ENCODE measurements at places on chromosomes 2 and 18.

GRCh38 chr2:1446301-1446700 lies 33.0 kb downstream of the TPO start:
- DNase-seq: no peak

DNA sequence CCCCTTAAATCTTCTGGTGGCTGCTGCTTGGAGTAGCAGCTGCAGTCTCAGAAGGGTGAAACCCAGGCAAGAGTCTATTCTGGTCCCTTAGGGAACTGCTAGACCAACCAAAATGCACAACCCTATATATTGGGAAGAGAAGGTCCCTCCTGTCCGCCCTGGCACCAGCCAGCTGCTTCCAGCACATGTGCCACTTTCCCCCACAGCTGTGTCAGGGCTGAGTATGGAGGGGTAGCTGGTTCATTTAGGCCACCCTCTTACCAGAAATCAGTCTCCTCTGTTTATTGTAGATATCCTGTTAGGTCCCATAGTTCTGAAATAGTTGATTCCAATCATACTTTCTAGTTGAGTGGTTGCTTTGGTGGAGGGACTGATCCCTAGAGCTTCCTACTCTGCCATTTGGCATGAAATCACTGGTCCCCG lies 68.9 kb downstream of the BIRC6 start:
- DNase-seq: no peak

- DNase-seq: no peak
Observed at GRCh38 chr2:185127412-185127811, 529.1 kb downstream of the ZNF804A start.

GRCh38 chr2:242098445-242099128 lies 229.1 kb downstream of the RTP5 start:
- no peak for DNase-seq

DNA sequence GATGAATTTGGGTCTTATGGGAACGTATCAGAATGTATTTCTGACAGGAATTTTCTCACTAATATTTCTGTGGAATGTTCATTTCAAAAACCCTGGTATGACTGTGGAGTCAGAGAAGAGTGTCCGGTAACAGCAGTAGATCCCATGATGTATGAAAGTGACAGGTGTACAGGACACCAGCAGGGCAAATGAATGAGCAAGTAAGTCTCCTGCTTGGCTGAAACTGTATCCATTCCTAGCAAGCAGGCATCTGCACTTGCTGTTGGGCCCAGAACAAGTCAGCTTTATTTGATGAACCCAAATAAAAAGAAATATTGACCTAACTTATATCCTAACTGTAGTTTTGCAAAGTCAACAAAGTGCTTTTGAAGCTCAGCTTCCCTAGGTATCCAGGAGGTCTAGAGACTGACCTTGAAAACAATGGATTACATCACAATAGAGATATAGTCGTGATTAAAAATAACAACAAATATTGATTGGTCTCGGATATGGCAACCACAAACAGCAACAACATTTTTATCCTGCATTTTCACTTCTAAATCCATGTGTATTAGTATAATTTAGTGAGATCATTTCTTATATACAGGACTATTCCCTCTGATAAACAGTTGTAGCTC lies 37.6 kb downstream of the NXPH2 start:
- DNase-seq: no peak

GRCh38 chr2:127177617-127178263 lies 42.4 kb downstream of the CYP27C1 start:
- no peak for DNase-seq

DNA sequence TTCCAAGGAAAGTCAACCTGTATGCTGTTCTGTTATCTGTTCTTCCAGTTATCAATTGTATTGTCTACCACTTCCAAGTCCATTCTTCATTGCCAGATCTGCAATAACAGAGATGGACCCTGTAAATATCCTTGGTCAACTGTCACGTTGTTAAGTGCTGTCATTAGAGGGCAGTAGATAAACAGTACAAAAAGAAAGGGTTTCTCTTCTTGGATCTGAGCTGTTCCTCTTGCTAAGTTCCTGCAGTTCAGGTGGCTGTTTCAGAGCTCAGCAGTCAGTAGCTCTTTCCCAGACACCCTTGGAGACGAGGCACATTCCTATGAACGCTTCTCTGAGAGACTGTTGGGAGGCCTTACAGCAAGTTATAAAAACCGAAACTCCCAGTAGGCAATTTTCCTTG lies 957.1 kb upstream of the CHAC2 start:
- peak; percentile 3 for DNase-seq

DNA sequence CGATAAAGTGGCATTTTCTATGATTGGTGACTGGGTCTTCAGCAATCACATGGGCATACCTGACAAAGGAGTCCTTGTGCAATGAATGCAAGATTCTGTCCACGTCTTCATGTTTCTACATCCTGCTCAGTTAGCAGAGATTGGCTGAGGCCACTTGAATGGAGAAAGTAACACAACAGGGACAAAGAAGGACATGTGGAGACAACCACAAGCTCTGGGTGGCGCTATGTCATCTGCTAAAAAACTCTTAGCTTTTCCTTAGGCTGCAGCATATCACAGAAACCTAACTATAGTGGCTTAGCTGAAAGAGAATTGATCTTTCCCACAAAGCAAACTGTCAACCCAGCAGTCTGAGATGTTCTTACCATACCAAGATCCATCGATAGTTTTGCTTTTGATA lies 1109.7 kb downstream of the SOCS6 start:
- DNase-seq: no peak

DNA sequence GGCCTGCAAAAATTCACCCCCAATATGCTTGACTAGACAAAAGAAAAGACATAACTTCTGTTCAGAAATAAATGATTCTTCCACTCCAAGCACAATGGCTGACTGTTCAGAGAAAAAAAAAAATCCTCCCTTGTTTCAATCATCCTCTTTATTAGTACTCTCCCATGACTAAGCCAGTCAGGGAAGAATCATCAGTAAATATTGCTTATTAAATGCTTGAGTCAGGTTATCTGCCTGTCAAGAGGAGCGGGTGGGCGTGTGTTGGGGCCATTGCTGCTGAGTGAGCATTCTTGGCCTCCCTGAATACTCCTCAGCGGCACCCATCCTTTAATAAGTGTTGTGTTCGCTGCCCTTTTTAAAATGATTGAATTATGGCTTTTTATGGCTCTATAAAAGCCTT lies 1334.8 kb upstream of the CELF4 start:
- DNase-seq: no peak

- no peak for DNase-seq
Observed at GRCh38 chr2:191866195-191866594, 19.3 kb upstream of the CAVIN2 start.

GRCh38 chr18:54250846-54251261 lies 18.5 kb upstream of the POLI start:
- DNase-seq: no peak

DNA sequence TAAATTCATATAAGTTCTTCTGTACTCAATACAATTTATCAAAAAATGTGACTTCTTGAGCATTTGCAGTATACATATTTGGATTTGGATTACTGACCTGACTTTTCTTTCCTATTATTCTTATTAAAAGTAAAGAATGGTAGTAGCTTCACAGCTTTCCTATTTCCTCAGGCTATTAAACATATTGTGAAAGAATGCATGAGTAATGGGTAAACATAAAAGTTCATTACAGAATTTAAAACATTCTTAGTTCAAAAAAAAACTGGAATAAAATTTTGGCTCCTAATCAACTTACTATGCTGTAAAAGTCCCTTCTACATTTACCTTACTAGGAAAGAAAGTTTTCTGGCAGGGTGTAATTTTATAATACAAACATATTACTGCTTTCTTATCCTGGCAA lies 27.3 kb upstream of the C2orf66 start:
- DNase-seq: no peak

DNA sequence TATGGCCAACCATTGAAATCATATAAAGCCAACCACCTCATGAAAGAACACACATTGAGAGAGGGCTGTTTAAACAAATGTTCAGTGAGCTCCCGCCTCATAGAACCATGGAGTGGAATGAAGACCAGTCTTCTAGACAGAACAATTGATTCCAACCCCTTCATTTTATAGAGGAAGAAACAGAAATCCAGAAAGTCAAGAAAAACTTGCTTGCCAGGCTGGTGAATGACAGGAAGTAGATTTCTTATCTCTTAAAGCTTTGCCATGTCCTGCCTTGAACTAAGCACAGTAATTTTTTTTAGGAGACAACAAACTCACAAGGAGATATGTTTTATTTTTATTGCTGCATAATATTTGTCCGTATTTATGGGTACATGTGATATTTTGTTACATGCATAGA lies 16.5 kb upstream of the NRP2 start:
- no peak for DNase-seq

GRCh38 chr18:36066001-36066400 lies 1.4 kb downstream of the RPRD1A start:
- DNase-seq: no peak

DNA sequence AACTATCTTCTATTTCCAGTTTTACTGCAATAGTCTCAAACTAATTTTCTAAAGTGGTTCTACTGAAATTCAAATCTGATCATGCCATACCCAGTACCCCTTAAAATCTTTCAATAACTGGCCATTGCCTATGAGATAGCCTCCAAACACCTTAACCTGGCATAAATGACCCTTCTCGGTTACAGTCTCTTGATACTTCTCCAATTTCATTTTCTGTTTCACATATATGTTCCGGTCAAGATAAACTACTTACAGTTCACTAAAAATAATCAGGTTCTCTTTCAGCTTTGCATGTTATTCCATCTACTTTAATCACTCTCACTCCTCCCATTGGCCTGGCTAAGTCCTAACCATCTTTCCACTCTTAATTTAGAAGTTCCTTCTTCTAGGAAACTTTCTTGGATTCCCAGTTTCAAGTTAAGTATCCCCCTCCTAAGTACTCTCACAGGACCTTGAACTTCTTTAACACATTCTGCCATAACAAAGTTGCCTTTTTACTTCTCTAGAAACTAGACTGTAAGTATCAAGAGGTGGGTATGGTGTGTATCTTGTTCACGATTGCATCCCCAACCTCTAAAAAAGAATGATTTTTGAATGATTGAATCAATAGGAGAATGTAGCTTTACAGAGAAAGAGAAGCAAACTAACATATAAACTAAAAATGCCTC lies 110.2 kb upstream of the RBBP8 start:
- no peak for DNase-seq

GRCh38 chr2:106061611-106062349 lies 132.3 kb downstream of the UXS1 start:
- no peak for DNase-seq

DNA sequence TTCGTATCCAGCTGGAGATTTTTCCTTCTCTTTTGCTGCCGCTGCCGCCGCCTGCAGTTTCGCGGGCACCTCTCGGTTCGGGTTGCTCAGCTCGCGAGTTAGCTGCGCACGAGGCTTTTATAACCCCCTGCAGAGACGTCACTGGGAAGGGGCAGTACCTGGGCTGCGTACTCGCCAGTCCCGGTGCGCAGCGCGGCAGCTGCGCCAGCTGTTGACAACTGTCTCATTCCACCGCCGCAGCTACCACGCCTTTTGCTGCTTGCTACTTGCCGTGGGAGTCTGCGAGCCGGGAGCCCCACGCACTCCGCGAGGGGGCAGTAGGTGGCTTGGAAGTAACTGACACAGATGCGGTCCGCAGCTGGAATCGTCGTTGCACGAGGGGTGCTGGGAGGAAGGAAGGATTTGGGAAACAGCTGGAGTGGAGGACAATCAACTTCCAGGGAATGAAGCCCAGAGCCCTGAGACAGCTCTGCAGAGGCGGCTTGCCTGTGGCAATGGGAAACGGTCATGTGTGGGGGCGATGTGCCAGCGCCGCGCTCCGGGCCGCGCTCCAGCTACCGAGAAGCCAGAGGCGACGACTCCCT lies at the start of gene TACR1:
Gene TACR1, minus strand, starts transcription at position 93 of the 584 bp plus-strand sequence. CDS start 586 bp downstream, outside the sequence.
- DNase-seq: peak; percentile 61

DNA sequence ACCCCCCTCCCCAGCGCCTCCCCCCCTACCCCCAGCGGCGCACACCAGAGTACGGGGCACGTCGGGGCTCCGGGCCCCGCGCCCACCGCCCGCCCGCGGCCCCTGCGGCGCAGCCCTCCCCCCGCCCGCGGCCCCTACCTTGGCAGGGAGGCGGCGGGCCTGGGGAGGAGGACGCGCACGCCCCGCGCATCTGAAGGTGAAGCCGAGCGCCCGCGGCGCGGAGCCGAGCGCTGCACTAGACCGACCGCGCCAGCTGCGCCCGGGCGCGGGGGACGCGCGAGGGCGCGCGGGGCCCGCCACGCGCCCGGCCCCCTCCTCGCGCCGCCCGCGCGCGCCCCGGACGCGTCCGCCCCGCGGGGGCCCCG lies at the start of gene ZNF516:
Gene ZNF516, minus strand, starts transcription at position 237 of the 365 bp plus-strand sequence. CDS start 52,188 bp downstream, outside the sequence.
- no peak for DNase-seq

- no peak for DNase-seq
Observed at GRCh38 chr2:232132181-232132580, 170.7 kb downstream of the DIS3L2 start.

- DNase-seq: no peak
Observed at GRCh38 chr2:182726473-182726872, 10.4 kb downstream of the DNAJC10 start.

GRCh38 chr2:238796223-238796885 lies 51.5 kb upstream of the TWIST2 start:
- DNase-seq: no peak

GRCh38 chr2:191359133-191359532 lies 113.9 kb downstream of the MYO1B start:
- no peak for DNase-seq

DNA sequence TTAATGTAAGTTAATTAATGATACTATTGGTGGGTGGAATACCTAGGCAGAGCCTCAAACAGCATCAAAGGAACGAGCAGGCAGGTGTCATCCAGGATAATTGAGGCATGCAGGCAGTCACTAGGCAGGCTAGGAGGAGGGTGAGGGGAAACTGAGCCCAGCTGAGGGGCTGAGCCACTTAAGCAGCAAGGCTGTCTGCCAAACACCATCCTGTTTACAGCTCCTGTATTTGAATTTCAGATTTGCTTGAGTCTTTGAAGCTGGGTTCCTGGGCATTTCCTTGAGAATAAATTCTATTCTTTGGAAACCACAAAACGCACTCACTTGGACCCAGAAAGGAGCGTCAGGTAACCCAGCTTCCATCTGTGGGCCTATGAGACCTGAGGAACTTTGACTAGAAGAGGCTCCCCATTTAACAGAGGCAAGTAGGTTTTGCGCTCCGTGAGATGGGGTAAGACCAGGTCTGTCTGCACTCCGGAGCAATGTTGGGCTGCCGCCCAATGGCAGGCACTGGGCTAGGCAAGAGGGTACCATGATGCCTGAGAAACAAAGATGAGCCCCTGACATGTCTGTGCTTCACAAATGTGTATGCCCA lies 2.0 kb downstream of the EDAR start:
- no peak for DNase-seq

DNA sequence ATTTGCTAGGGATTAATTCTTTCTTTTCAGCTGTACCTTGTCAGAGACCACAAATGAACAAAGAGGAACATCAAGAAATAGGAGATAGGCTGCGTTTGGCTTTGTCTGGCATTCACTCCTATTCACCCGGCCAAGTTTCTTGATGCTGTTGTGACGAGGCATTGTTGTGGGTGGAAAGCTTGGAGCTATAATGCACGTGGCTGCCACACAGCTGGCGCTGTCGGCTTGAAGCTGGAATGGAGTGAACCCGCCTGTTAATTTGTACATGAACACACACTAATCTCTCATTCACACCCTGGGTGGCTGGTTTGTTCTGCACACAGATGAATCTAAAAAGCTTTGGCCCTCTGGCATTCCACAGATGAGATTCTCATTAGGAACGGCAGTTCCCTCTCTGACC lies 274.9 kb upstream of the GYPC start:
- no peak for DNase-seq

- no peak for DNase-seq
Observed at GRCh38 chr18:7470503-7470902, 96.6 kb upstream of the PTPRM start.
